Left lung (tissue), 14 donors: ENCODE measurements at places on chromosomes 6 and 20. TPM values are rescaled to one million over a fixed set of nuclear protein-coding genes. Genes with fewer than 3 reads are reported as not detected.

Gene BFSP1
- total RNA-seq: 1.9 TPM

DNA sequence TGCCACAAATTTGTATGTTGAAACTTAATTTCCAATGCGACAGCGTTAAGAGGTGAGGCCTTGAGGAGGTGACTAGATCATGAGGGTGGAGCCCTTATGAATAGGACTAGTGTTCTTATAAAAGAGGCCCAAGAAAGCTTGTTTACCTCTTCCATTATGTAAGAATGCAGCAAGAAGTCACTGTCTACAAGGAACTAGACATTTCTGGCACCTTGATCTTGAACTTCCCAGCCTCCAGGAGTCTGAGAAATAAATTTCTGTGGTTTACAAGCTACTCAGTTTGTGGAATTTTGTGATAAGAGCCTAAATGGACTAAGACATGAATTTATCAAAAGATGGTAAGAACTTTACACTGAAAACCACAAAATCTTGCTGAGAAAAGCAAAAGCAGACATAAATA is 173.6 kb upstream of the SGK1 start:
- no peak overlapping the region for H3K4me3 ChIP-seq
- no peaks in the 10 kb centered on the region for H3K4me1 ChIP-seq
- H3K36me3 ChIP-seq: no peaks in the 10 kb centered on the region
- no peak for DNase-seq
- no peaks in the 10 kb centered on the region for H3K27me3 ChIP-seq

DNA sequence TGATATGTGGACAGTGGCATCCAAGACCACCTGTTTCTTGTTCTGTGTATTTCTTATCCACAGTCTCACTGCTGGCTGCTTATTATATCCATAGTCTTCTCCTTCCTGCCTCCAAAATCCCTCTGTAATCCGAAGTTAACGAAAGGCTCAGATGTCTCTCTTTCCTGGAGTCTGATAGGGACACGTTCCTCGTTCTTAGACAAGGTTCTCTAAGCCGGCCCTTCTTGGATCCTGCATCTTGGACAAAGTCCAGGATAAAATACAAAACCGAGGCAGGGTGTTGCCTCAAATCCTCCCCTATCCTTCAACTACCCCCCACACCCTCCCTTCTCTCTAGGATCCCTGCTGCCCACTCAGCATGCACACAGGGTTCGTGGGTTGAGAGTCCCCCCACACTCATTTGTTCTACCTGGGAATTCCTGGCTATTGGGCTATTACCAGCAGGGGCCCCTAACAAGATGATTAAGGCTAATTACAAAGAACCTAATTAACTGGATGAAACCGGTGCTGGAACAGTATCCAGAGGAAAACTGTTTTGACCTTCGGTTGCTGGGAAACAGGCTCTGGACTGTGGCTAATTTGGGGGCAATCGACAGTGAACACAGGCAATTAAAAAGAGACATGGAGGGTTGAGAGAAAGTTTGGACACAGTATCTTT is 32.7 kb upstream of the MRPS10 start:
- H3K27me3 ChIP-seq: no peaks in the 10 kb centered on the region
- DNase-seq: no peak
- peaks cover 7% of the 10 kb centered on the region for H3K4me1 ChIP-seq

Gene EYS
- 0.50 TPM for total RNA-seq

Gene LRRN4
- total RNA-seq: 26.0 TPM
